ENCODE measurements at places on chromosomes 7 and 10.

GRCh38 chr10:88831709-88832108 lies 19.9 kb downstream of the ANKRD22 start:
- no peak for DNase-seq

GRCh38 chr10:49606981-49607535 lies 3.1 kb upstream of the SLC18A3 start:
- peak; percentile 40 for DNase-seq

GRCh38 chr7:36430881-36431280 lies 41.2 kb downstream of the ANLN start:
- DNase-seq: no peak

- no peak for DNase-seq
Measured at GRCh38 chr7:16528520-16528919, 1.9 kb downstream of the LRRC72 start.

DNA sequence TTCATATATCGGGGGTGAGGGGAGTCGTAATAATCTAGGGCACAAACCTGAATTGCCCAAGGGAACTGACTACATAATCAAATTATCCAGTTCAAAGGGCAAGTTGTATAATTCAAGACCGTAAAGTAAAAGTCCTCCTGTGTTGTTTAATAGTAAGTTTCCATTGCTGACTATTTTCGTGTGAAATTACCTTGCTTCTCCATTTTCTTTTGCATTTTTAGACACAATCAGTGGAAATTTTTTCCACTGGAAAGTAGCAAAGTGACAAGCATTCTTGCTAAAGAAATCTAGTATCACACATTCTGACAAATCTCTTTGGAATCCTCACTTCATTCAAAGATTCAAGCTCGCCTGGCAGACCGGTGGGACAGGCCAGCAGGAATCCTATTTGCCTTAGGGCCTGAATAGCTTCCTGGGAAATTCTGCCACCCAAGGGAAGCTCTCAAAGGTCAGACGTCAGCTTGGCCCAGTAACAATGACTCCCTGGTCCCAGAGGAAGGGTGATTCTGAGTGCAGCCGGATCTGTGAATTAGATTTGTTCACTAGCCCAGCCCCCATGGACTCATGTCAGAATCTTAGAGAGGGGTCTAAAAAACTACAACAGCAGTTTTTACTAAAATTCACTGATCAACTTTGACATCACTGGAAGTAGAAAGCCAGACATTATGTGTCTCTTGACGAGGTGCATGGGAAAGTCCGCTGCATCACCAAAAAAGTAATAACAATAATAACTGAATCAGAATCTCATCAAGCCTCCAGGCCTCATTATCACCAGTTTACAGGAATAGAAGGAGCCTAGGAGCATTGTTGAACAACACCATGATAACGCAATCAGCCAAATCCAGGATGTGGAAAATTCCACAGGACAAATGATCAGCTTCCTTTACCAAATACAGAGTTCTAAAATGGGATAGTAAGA lies 161.0 kb downstream of the SKIDA1 start:
- no peak for DNase-seq

- DNase-seq: no peak
Measured at GRCh38 chr7:36683695-36684357, 40.5 kb downstream of the AOAH start.

DNA sequence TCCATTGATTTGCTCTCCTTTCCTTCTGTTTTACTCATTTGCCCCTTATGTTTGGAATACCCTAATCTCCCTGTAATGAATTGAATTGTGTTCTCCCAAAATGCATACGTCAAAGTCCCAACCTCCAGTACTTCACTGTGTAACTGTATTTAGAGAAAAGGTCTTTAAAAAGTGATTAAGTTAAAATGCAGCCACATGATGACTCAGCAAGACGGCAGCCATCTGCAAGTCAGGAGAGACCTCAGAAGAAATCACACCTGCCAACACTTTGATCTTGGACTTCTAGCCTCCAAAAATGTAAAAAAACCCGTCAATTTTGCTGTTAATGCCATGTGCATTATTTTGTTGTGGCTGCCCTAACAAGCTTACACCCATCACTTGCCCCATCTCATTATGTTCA lies 85.3 kb upstream of the PCLO start:
- DNase-seq: no peak

DNA sequence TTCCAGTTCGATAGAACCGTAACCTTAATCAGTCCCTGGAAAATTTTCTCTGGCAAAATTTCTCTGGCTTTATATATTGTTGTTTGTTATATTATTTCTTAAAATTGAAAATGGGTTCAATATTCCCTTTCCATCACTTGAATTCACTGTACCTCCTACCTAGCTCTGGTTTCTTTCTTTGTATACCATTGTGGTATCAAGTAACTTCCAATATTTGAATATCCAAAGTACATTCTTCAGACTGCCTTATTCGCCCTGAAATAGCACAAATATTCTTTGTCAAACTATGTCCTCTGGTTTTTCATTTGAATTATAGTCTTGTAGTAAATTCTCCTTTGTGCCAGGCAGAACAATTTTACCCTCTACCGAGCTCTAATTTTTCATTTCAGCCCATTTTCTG lies 541.6 kb downstream of the REEP3 start:
- no peak for DNase-seq

- no peak for DNase-seq
Measured at GRCh38 chr7:117066668-117067067, 113.4 kb downstream of the ST7 start.

DNA sequence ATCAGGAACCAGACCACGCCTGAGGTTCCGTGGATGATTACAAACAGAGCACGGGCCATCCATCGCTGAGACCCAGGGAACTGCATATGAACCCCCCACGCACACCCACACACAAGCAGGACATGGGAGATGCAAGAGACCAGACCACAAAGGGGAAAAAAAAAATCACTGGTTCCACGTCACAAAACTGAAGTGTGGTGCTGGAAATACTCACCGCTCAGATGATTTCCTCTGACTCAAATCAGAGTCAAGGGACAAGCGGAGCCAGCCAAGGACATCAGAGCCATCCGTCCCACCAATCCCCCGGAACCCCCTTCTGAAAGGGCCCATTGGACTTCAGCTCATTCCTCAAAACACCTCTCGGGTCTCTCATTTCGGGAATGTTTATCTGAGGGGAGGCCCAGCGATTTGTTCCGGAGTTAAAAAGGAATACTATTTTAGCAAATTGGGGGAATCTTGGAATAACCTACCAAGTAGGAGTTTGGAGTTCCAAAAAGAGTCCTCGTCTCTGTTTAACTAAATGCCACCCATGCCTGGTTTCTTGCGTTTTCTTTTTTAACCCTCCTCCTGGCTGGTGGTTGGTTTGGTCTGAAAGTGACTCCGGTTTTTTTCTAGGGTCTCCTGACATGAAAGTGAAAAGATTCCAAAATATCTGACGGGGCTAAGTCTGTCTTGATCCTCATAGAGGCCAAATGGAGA lies 15.0 kb downstream of the SNX8 start:
- DNase-seq: no peak

DNA sequence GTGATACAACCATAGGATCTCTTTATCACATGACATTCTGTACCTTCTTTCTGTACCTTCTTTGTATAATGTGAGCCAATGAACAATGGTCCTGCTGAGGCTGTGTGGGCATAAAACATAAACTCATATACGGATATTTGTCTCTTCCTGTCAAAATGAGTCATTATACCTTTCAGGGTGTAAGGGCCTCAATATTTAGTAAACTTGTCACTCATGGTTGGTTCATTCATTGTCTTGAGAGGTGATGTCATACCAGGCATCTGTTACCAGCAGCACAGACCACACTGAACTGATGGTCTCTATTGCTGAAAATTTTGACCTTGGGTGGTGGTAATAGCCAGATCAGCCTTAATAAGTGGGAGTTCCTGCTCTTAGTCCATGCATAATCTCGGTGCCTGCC lies 287.6 kb upstream of the TPK1 start:
- no peak for DNase-seq

DNA sequence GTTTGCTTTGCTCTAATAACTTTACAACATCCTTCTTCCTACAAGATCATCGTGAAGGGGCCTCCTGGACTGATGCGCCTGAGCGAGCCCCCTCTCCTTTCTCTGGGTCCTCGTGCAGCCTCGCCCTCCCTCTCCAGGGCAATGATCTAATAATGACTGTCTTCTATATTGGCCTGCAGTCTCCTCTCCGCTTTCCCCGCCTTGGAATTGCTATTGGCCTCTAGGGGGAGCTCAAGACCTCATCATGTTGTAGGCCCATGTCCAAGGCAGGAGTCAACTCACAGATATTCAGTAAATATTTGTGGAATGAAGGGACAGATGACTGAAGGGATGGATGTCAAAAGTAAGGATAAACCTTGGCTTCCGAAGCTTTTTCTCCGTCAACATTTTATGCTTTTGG lies 1180.3 kb downstream of the TYW1 start:
- no peak for DNase-seq

DNA sequence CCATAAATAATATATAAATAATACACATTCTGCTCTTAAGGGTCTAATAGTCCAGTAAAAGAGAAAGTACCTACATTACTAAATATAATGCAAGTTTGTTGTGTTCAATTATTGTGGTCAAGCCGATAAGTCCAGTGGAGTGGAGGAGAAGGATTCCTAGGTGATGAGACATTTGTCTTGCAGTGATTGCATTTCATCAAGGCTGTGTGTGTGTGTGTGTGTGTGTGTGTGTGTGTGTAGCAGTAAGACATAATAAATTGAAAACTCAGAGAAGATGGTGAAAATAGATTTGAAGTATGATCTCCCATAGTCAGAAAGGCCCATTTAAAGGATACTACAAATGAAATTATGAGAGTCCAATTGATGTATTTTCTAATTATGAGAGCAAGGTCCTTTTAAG lies 192.5 kb upstream of the SEMA3C start:
- DNase-seq: no peak

GRCh38 chr7:82567356-82567755 lies 123.8 kb upstream of the CACNA2D1 start:
- DNase-seq: no peak

DNA sequence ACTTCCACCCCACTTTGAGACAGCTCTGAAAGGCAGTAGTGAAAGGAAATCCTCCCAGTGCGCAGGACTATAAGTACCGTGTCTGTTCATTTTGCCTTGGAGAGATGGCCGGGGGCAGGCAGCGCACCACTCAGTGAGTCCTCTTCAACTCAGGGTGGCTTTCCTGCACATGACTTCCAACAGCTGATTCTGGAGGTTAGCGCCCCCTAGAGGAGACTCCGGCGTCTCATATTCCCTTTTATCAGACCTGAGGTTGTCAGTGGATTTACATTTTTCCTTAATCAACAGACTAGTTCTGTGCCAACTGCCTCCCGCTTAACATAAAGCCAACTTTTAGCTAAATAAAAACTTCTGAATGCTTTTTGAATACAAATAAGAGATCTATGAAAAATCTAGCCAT lies 101.0 kb downstream of the HERPUD2 start:
- DNase-seq: peak; percentile 2

- no peak for DNase-seq
Measured at GRCh38 chr7:657565-658119, 68.9 kb upstream of the DNAAF5 start.

DNA sequence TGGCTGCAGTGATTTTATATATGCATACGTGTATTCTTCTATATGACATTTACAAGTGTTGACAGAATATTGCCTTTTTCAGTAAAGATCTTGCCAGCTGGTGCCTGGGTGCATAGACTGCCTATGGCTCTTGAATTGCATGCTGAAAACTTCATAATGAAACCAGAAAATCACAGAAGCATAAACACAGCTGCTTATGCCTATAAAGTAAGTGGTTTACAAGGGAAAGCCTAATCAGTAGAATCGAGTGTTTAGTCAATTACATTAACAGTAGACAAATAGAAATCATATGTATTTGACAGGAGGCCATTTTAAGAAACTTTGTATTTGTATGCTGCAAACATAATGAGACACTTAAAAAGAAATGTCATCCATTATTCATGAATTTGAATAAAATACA lies 82.5 kb downstream of the TMEM168 start:
- DNase-seq: no peak

GRCh38 chr10:117413928-117414618 lies 38.8 kb upstream of the PDZD8 start:
- no peak for DNase-seq

- DNase-seq: no peak
Measured at GRCh38 chr7:77479536-77480088, 57.5 kb upstream of the PTPN12 start.

- DNase-seq: peak; percentile 42
Measured at GRCh38 chr10:119341459-119342301, 134.3 kb downstream of the GRK5 start.

DNA sequence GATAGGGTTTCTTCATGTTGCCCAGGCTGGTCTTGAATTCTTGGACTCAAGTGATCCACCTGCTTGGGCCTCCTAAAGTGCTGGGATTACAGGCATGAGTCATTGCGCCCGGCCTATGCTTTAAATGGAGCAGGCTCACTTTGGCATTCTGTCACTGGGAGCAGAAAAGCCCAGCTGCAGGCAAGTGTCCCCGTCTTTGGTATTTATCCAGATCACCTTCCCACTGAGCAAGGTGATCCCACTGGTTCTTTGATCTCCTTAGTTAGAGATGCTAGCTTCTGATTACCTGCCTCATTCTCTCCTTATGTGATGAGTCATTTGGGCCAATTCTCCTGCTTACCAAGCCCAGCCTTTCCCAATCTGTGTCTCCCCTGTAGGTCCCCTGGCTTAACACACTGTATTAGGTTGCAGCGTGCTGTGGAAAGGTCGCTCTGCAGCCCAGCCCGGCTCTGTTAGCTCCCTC lies 39.3 kb downstream of the SPDYE5 start:
- DNase-seq: no peak

DNA sequence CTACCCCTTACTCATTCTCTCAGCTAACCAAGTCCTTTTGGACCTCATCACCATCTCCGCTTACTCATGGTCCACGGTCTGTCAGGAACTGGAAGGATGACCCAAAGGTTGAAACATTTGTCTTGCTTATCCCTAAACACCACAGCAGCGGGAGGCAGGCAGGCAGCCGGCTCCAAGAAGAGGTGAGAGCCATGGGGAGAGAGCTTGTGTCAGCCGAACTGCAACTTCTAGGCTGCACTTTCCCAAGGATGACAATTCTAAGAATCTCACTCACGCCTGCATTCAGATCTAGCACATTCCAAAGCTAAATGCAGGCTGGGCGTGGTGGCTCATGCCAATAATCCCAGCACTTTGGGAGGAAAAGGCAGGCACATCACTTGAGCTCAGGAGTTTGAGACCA lies 86.0 kb downstream of the SPDYE5 start:
- no peak for DNase-seq

DNA sequence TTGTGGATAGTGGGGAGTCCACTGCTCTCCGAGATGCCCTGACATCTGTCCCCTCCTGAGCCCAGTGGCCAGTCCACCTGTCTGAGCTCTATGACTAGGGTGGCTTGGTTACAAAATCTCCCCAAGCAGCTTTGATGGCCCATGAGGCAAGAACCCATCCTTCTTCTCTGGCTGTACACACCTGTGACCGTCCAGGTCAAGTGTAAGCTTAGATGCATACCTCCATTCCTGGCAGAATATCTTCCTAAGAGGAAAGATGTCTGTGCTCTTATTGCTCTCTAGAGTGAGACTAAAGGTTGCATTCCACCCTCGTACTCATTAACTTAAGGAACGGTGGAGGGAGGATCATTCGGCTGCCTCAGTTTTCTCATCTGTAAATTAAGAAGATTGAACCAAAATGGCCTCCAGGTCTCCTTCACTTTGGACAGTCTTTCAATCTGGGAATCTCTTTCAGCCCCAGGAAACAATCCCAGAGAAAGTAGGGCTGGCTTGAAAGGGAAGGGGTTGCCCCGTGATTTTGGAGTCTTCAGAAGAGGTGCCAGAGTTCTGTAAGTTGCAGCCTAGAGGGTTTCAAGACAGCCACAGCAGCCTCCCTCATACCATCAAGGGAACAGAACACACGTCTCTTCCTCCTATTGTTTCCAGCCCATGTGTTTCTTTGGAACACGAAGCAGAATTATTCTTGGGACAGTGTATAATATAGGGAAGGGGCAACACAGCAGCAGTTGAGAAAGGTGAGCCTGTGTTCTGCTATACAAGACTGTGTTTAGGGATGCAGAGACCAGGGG lies 5.5 kb downstream of the HOXA4 start:
- DNase-seq: no peak

All from stimulated activated CD4-positive, alpha-beta T cell treated with anti-CD3 and anti-CD28 coated beads, TNF-alpha, amount 100 ng/mL, for 48 hours (primary cell).